Bronchial epithelial cell (primary cell): ENCODE measurements at places on chromosomes 2 and 18. TPM values are rescaled to one million over a fixed set of nuclear protein-coding genes. Genes with fewer than 3 reads are reported as not detected.

GRCh38 chr2:229660951-229661350, 53.4 kb downstream of the DNER start:
- DNase-seq, result peak; percentile 54

Gene CCDC141
- total RNA-seq, result not detected in 2 replicates

- no peak for DNase-seq
Measured at GRCh38 chr2:157375384-157375783, 49.8 kb upstream of the ERMN start.

DNA sequence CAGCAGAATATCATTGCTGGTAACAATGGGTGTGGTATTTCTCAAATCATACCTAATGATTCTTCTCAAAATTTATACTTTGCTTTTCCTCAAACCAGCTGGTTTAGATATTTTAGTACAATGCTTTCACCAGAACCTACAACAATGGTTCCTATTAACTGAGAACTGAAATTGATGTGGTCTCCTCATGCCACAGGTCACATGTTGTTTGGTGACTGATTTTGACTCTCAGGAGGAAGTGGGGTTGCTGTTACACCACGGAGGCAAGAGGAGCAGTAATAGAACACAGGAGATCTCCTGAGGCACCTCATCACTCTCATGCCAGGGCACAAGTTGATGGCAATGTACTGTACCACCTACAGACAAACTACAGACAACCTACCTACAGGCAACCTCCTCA, 3.0 kb upstream of the CEP68 start:
- DNase-seq, result no peak

Gene MAPK4
- total RNA-seq, result under 0.01 TPM in 1 of 2 replicates, not detected in the other

Gene UPP2
- not detected in 2 replicates for total RNA-seq

- DNase-seq, result no peak
Measured at GRCh38 chr18:75483662-75484061, 56.2 kb upstream of the SMIM21 start.

DNA sequence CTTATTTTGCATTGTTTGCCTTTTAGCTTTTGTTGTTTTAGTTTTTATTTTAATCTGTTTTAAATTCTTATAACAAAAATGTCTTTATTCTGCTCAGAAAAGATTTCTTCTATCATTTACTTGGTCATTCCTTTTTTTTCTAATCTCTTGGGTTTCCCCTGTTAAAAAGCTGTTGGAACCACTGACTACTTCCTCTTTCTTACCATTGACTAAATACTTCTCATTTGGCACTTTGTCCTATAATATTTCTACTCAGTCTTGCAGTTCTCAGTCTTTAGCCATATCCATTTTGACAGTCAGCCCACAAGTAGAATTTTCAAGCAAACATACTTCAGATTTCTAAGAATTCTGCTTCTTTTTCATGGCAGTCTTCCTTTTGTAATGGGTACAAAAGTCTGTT, 567.2 kb downstream of the SATB2 start:
- no peak for DNase-seq

Gene C2orf72
- total RNA-seq, result under 0.01 TPM in 1 of 2 replicates, not detected in the other

GRCh38 chr18:2168022-2168421, 403.3 kb downstream of the METTL4 start:
- DNase-seq, result no peak

GRCh38 chr2:8298783-8299182, 383.1 kb upstream of the ID2 start:
- DNase-seq, result no peak

DNA sequence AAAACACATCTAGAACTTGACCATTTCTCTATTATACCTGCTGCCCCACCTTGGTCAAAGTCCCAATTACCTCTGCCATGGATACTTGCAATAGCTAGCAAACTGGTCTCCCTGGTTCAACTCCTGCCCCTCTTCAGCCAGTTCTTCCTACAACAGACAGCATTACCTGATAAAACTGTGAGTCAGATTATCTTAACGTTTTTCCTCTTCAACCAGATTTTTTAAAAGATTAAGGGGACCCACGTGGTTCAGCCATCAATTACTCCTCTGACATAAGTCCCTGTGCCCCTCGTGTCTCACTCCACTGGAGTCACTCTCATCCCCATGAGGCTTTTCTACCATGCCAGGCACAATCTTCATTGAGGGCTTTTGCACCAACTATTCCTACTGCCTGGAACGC, 5.3 kb upstream of the ARHGAP15 start:
- no peak for DNase-seq

DNA sequence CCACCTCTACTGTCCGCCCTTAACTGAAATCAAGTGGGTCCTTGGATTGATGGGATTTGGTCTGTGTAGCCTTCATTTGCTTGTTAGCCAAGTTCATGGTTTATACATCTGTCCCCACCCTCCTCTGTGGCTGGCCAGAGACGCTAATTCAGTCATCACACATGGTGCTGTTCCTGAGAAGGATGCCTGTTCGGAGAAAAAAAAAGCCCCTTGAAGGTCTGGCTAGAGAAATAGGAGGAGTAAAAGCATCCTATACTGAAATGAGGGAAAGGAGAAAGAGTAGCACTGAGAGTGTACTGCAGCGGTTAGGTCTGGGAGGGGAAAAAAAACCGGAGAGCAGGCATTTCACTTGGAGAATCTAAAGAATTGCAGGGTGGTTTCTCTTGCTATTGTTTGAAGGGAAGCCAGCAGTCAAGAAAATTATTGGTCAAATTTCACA, 180.6 kb upstream of the EPAS1 start:
- no peak for DNase-seq
